ENCODE measurements at places on chromosomes 7 and 10. TPM values are rescaled to one million over a fixed set of nuclear protein-coding genes. Genes with fewer than 3 reads are reported as not detected.

Gene CPA2
- total RNA-seq: 1.9 TPM

Gene PLOD3
- total RNA-seq: 32.7 TPM

Gene TMEM176A
- total RNA-seq: 68.1 TPM

Gene SNCG
- total RNA-seq: 5.3 TPM

Gene BMPER
- 83.3 TPM for total RNA-seq

Gene FAM107B
- total RNA-seq: 27.4 TPM

All from umbilical cord (tissue), 2 donors.